ENCODE measurements at places on chromosomes 16 and 17.

GRCh38 chr16:76574651-76575050, 297.4 kb downstream of the CNTNAP4 start:
- DNase-seq, result no peak

GRCh38 chr17:57091186-57091618, 6.2 kb downstream of the AKAP1 start:
- no peak for DNase-seq

- peak; percentile 16 for DNase-seq
Observed at GRCh38 chr17:83178533-83179304, 99.3 kb downstream of the METRNL start.

DNA sequence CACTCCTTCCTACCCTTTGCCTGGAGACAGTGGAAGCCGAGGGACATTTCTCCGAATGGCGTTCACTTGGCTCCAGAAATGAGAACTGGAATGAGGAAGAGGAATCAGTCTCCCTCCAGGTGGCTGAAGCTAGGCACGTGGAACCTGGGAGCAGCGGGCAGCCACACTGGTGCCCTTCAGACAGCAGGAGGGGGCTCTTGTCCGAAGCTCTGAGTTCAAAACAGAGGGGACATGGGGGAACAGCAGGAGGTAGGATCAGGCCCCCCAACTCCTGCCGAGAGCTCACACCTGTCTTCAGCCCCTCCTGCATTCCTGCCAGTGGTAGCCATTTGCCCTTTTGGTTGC, 41.5 kb downstream of the TMEM235 start:
- DNase-seq, result no peak

- DNase-seq, result no peak
Observed at GRCh38 chr17:5555254-5555653, 29.1 kb downstream of the NLRP1 start.

All from neural progenitor cell (in vitro differentiated cells).